ENCODE measurements at places on chromosomes 5 and 9.

DNA sequence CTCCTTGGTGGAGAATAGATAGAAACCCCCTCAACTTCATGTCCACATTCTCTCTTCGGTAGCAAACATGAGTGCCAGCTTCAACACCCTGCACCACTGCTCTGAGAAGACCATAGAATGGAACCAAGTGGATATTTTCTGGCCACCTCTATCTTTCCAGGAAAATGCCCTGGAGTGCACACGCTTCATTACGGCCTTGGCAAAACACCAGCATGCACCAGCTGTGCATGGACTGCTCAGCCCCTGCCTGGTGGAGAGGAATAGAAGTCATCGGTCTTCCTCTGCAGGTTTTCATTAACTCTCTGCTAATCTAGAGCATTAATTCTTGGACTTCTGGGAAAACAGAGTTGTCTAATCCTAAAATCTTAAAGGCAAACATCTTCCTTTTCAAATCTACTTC, 211.6 kb upstream of the TMEM161B start:
- no peak for DNase-seq

GRCh38 chr5:77960305-77960704, 184.2 kb upstream of the TBCA start:
- no peak for DNase-seq

DNA sequence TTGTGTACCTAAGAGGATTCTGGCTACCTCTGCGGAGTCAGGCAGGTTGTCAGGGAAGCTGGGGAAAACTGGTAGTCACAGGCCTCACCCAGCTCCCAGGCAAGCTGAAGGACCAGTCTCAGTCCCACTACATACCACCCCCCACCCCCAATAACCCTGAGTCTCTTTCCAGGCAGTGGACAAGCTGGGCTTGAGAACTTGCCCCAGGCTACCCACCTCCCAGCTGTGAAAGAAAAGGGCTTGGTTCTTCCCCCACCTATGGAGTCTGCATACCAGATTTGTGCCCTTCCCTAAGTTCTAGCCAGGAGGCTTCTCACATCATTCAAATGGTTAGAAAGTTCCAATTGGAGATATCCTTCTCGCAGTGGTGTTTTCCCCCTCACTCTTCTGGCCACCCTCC, 1678.8 kb downstream of the MAT2B start:
- no peak for DNase-seq

DNA sequence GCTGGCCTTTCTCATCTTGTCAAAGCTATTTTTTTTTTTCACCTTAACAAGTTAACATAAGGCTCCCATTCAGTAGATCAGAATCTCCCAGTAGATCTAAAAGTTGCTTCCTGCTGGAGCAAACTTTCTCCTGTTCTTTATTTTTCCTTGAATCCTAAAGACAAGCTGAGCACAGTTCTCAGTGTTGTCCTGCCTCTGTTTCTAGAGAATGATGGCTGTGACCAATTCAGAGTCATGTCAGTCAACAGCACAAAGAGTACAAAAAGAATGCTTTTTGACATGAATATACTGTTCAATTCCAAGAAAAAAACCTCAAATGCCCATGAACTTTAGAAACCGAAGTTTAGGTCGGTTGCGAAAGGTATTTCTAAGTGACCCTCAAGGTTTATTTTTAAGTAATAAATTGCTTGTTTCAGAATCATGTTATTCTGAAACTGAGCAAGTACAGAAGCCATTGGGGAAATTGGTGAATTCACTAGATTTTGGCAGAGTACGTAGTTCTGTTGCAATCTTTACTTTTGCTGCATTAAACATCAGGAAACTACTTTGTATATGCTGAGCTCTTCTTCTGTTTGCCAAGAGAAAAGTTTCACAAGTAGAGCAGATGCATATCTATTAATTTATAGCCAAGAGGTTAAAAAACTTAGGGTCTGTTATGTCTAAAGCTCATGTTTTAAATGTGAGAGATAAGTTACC, 161.7 kb upstream of the RPS23 start:
- peak; percentile 79 for DNase-seq

DNA sequence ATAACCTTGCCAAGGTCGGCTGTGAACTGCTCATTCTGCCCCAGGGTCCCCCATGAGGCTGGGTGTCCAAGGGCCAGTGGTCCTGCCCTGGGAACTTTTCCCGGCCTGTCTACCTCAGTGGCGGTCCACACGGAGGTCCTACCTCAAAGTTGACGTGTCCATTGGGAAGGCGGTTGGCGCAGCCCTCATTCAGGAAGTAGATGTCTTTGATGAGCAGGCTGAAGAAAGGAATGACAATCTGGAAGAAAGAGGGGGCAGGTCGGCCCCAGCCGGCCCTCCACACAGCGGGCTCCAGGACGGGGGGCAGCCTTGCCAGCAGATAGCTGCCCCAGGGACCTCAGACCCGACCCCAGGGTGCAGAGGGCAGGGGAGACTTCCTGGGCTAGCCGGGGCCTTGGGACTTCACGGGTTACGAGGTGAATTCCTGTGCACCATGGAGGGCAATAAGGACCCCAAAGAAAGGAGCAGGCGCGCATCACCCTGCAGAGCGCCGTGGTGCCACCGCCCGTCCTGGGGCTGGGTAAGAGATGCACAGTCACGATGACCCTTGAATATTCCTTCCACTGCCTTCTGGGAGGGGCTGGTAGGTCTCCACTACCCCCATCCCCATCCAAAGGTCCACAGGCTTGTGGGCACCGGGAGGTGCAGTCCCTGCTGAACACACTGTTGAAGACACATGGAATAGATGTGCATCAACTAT, 42.9 kb upstream of the RNF130 start:
- DNase-seq, result no peak

GRCh38 chr9:124500028-124500795, 7.0 kb downstream of the NR5A1 start:
- no peak for DNase-seq

GRCh38 chr9:38651400-38652042, 31.1 kb upstream of the ANKRD18A start:
- DNase-seq, result no peak

GRCh38 chr9:3434594-3434993, 91.2 kb downstream of the RFX3 start:
- peak; percentile 96 for DNase-seq

GRCh38 chr9:121593066-121593465, 58.4 kb upstream of the DAB2IP start:
- DNase-seq, result peak; percentile 77

- no peak for DNase-seq
Measured at GRCh38 chr5:146084376-146084775, 21.0 kb downstream of the PLAC8L1 start.

DNA sequence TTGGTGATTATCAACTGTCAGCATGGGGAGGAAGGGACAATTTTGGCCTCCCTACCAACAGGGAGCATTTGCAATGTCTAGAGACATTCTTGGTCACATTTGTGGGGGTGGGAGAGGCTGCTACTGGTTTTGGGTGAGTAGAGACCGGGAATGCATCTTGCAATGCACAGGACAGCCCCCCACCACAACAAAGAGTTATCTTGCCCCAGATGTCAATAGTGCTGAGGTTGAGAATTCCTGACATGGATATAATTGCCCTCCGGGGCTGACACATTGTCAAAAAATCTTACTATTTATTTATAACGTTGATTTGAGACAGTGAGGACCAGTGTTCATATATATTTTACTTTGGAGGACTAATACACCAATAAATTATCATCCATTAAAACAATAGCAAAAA, 316.1 kb downstream of the PSAT1 start:
- DNase-seq, result no peak

DNA sequence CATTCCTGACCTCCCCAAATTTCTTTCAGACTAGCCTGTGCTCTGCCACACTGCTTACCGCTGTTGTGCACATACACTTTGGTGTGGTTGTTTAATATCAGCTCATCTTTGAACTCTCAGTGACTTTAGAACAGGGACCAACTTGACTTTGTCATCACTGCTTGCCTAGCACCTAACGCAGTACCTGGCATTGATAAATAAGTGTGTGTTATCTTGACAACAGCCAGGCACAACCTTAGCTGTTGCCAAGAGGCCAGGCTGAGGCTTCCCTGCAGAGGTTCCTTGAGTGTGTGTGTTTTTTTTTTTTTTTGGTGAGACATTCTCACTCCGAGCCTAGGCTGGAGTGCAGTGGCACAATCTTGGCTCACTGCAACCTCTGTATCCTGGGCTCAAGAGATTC, 41.0 kb upstream of the SLC28A3 start:
- DNase-seq, result no peak

GRCh38 chr5:139600336-139600949, 39.3 kb downstream of the UBE2D2 start:
- peak; percentile 83 for DNase-seq

DNA sequence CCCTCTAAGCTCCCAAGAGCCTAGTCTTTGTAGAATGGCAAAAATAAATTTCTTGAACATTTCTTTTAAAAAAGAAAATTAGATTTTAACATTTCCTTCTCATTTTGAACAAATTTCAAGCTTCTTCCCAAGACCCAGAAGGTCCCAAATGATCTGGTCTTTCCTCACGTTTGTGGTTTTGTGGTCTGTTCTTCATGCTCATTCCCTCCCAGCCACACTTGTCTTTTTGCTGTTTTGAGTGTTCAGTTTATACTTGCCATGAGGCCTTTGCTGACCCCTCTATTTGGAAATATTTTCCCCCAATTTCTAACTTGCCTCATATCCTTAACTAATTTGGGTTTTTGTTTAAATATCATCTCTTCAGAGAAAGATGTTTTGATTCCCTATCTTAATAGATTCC, 133.4 kb upstream of the PAPPA start:
- DNase-seq, result peak; percentile 81

GRCh38 chr9:38421498-38422211, 2.6 kb downstream of the IGFBPL1 start:
- no peak for DNase-seq

DNA sequence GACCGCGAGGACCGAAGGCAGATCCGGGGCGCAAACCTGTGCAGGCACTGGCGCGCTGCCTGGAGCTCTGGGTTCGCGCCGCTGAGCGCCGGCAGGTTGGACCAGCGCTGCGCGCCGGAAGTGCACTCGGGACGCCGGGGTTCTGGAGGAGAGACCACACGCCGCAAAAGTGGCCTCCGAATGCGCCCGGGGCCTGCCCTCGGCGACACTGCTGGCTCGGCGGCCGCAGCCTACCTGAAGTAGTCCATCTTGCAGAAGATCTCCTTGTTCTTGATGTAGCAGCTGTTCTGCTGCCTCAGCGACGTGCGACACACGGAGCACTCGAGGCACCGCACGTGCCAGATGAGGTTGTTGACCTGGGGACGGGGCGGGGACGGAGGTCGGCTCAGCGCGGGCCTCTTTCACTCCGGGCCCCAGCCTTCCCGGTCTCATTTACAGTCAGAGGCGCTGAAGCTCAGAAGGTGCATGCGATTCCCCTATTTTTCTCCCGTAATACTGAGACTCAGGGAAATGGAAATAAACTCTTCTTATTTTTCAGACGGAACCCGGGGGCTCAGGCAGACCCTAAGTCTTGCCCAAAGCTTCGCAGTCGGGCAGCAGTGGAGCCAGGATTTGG, 2.5 kb downstream of the LHX6 start:
- DNase-seq, result no peak

GRCh38 chr5:120446068-120446492, 18.0 kb upstream of the PRR16 start:
- peak; percentile 97 for DNase-seq

DNA sequence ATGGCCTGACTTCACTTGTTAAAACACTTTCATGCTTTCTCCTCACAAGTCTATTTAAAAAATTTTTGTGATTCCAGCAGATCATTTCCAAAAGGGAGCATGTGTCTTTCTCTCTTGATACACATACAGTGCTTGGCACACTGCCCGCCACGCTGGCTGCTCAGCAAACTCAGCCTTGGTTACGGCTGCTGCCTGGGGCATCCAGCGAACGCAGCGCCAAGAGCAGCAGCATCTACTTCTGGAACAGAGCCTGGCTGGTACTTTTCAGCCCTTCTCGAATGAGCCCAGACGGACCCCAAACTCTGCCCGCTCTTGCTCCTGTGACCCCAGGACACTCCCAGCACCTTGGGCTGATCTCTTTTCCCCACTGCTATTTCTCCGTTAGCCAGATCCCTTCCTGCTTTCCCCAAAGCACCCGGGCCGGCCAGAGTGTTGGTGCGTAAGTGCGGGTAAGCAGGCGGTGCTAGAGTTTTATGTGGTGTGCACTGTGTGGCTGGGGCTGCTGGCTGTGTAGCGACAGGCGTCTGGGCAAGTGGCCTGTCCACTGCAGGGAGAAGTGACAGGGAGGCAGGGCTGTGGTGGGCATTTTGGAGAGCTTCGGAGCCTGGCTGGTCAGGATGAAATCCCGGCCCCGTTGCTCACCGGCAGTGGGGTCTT, 73.2 kb downstream of the SH3PXD2B start:
- no peak for DNase-seq
